Cardiac septum (tissue), 1 donor: ENCODE measurements at places on chromosomes 6 and 20. TPM values are rescaled to one million over a fixed set of nuclear protein-coding genes. Genes with fewer than 3 reads are reported as not detected.

The ZSCAN9 gene
- 8.4 TPM for total RNA-seq

The RIPPLY2 gene
- not detected for total RNA-seq

The NHSL1 gene
- total RNA-seq = 88.2 TPM

The RAET1E gene
- total RNA-seq = not detected

The SRMS gene
- total RNA-seq = not detected

The RPRD1B gene
- total RNA-seq = 62.2 TPM

The COL9A3 gene
- 0.94 TPM for total RNA-seq

The SLC22A2 gene
- total RNA-seq = not detected
